ENCODE measurements at places on chromosomes 7 and 10.

DNA sequence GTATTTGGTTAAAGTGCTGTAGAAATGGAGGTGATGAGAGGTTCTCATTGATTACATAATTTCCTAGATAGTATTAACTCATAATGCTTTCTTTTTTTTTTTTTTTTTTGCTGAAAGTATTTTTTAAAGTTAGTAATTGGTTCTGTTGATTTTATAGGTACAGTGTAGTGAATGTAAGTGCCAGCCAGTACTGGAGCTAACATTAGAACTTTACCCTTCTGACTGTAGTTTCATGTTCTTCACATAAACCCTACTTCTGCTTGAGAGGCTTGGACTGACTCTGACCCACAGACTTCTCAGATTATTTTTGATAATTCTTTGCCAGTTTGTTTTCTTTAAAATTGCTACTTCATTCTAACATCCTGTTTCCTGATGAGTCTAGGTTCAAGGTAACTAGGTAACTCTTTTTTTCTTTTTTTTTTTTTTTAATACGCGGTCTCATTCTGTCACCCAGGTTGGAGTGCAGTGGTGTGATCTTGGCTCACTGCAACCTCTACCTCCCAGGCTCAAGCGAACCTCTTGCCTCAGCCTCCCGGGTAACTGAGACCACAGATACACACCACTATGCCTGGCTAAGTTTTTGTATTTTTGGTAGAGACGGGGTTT lies 92.2 kb upstream of the OIT3 start:
- DNase-seq, result no peak

GRCh38 chr10:82383350-82383749 lies 508.4 kb downstream of the NRG3 start:
- DNase-seq, result no peak

GRCh38 chr7:2042650-2043049 lies 190.1 kb downstream of the MAD1L1 start:
- DNase-seq, result no peak

- DNase-seq, result no peak
Observed at GRCh38 chr7:90216080-90216674, 4.6 kb downstream of the STEAP2 start.

GRCh38 chr7:77679608-77680007 lies 16.7 kb upstream of the RSBN1L start:
- DNase-seq, result no peak

DNA sequence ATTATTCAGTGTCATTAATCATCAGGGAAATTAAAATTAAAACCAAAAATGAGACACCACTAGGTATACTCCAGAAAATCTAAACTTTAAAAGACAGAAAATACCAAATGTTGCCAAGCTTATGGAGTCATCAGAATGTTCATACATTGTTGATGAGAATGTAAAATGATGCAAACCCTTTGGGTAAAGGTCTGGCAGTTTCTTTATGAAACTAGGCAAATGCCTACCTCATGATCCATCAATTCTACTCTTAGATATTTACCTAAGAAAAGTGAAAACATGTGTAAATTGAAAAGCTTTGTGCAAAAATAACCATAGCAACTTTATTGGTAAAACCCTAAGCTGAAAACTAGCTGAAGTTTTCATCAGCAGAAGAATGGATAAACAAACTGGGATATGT lies 329.5 kb upstream of the MEOX2 start:
- DNase-seq, result no peak
